Activated CD8-positive, alpha-beta memory T cell treated with anti-CD3 and anti-CD28 coated beads for 4 hours (primary cell): ENCODE measurements at places on chromosomes 7 and 10.

GRCh38 chr10:71316056-71316785, 2.8 kb upstream of the SLC29A3 start:
- DNase-seq: no peak

GRCh38 chr10:32332299-32332750, 14.6 kb downstream of the EPC1 start:
- DNase-seq: peak; percentile 72

DNA sequence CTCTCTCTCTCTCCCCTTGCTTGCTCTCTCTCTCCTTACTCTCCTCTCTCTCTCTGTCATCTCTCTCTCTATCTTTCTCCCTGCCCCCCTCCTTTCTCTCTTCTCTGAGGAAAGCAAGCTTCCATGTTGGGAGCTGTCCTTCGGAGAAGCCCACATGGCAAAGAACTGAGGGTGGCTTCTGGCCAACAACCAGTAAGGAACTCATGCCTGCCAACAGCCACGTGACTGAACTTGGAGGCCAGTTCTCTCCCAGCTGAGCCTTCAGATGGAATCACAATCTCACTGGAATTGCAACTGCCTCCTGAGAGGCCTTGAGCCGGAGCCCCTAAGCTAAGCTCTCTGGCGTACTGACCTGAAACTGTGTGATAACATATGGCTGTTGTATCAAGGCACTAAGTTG, 12.0 kb upstream of the DHTKD1 start:
- no peak for DNase-seq

- no peak for DNase-seq
These were observed 36.1 kb upstream of the CUL1 start for GRCh38 chr7:148662646-148663045.

DNA sequence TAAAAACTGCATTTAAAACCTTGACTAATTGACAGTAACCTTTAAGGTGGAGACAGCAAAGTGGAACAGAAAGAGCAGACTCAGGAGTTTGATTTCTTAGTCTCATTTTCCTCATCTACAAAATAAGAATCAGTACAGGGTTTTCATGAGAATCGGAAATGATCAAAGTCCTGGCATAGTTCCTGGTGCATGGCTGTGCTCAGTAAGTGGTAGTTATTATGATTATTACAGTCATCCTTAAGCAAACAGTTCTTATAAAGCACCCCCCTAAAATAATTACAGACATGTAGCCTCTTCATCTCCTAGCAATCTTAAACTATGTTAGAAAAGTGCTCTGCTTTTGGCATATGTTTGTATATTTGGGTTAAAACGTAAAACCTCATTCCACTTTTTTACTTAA, 18.0 kb downstream of the NEBL start:
- DNase-seq: no peak

DNA sequence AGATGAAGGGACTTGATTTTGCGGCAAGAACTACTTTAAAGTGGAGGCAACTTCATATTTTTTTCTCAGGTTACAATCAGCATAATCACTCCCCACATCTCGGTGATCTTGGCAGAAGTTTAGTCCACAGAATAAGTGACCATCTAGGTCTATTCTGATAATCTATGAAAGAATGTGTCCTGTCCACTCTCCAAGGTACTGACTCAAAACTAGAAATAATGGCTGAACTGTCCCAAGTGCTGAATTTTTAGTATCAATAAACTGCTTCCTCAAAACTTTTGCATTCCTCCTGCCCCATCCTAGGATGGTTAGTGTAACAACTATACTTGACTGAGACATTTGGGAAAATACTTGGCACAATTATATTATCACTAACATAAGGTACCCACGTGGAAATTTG, 10.9 kb upstream of the CHRM2 start:
- DNase-seq: no peak

GRCh38 chr7:110105840-110106239, 985.1 kb upstream of the LRRN3 start:
- no peak for DNase-seq

DNA sequence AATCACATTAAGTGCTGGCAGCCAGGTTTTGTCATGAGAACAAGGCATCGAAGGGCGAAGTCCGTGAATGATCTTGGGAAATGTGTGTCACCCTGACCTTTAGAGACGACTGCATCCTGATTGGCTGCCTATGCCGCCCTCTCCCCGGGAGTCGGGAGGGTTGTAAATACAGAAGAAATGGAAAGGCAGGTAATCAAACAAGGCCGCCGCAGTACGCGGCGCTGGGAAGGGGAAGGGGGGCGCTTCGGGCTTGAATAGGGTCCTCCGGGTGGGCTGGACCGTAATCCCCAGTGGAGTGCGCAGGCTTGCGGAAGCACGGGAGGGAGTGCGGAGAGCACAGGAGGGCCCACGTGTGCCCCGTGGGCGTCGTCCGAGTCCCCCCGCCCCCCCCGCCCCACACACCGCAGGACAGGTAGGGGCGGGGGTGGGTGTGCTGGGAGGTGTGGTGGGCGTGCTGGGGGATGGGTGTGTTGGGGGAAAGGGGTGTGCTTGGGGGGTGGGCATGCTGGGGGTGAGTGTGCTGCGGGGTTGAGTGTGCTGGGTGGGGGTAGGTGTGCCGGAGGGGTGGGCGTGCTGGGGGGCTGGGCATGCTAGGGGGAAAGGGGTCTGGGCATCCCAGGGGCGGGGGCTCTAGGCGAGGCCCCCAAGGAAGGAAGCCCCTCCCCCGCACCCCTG, 169.4 kb downstream of the ARHGAP12 start:
- DNase-seq: peak; percentile 47

DNA sequence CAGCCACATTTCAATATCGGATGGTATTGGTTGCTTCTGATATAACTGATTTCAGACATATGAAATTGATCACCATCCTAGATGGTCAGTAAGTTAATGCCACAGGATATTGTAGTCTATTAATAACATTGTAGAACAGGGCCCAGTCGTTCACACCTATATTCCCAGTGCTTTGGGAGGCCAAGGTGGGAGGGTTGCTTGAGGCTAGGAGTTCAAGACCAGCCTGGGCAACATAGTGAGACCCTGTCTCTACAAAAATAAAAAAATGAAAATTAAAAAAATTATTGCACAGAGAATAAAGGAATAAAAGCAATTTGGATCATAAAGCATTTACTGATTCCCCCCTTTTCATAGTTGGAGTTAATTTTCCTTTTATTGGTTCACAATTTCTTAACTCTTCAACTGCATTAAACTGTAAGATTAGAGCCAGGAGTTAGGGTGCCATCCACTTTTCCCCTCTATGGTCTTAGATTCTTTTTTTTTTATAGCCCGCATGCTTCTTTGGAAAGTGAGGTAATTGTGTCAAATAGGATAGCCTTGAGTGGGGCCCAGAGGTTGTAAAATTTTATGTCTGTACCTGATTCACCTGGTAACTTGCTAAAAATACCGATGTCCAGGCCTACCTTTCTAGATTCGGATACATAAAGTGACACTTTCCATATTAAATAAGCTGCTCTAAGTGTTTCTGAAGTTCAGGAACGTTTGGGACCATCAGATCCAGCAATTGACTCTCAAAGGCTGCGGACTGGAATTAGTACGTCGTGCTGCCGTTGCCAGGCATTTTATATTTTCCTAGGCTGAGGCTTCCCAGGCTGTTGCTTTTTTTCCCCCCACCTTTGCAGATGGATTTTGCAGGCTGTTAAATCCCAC, 24.7 kb downstream of the ADK start:
- DNase-seq: no peak

GRCh38 chr7:111362506-111363054, 199.7 kb downstream of the IMMP2L start:
- DNase-seq: no peak
